ENCODE measurements at places on chromosomes 12 and 14.

GRCh38 chr12:109910969-109911348, 10.9 kb downstream of the TCHP start:
- no peak for DNase-seq

GRCh38 chr12:16198884-16199283, 78.6 kb downstream of the SLC15A5 start:
- no peak for DNase-seq

- no peak for DNase-seq
Measured at GRCh38 chr14:80940146-80940545, 1.4 kb downstream of the CEP128 start.

- no peak for DNase-seq
Measured at GRCh38 chr12:41407232-41407799, 219.2 kb downstream of the PDZRN4 start.

GRCh38 chr12:121159467-121160307, 27.0 kb downstream of the P2RX7 start:
- no peak for DNase-seq

GRCh38 chr12:7542813-7543212, 39.2 kb upstream of the CD163 start:
- no peak for DNase-seq

DNA sequence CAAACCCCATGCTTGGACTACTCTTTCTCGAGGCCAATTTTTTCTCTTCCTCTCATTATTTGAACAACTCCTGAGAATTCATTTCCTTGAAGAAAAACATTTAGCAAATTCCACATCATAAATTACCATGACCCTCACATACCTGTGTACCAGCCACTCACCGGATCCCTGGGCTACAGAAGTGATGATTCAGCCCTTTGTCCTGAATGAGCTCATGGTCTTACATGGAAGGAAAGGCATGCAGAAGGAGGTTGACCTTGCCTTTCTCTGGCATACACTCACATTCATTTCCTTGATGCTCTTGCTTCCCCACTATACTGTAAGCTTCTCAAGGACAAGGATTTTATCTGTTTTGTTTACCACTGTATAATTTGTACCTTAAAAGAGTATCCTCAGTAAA, 191.5 kb downstream of the SLC5A8 start:
- no peak for DNase-seq

- no peak for DNase-seq
Measured at GRCh38 chr12:4438834-4439596, 6.6 kb downstream of the FGF6 start.

Measured in progenitor cell of endocrine pancreas (in vitro differentiated cells).